NCI-H2029 treated with DMSO at 0.1 percent for 48 hours (cell line): ENCODE measurements at places on chromosomes 4 and X.

- DNase-seq = no peak
Measured at GRCh38 chr4:78372355-78372988, 179.1 kb upstream of the ANXA3 start.

GRCh38 chr4:84672177-84672576, 89.2 kb downstream of the CDS1 start:
- no peak for DNase-seq

DNA sequence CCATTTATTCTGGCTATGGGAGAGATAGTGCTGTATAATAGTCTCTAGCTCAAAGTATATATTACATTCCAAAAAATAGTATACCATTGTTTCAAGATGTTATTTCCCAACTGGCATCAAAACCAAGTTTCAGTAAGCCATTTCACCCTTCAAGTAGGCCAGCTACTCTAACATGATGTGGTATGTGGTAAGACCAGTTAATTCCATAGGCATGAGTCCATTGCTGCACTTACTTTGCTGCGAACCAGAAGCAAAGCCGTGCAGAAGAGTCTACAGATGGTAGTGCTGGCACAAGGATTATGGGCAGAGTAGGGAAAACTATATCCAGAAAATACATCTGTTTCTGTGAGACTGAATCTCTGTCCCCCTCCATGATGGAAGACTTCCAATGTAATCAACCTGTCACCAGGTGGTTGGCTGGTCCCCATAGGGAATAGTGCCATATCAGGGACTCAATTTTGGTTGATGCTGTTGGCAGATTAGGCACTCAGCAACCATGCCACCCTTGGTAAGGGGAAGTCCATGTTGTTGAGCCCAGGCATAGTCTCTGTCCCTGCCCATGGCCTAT, 49.8 kb upstream of the HSD17B10 start:
- no peak for DNase-seq

DNA sequence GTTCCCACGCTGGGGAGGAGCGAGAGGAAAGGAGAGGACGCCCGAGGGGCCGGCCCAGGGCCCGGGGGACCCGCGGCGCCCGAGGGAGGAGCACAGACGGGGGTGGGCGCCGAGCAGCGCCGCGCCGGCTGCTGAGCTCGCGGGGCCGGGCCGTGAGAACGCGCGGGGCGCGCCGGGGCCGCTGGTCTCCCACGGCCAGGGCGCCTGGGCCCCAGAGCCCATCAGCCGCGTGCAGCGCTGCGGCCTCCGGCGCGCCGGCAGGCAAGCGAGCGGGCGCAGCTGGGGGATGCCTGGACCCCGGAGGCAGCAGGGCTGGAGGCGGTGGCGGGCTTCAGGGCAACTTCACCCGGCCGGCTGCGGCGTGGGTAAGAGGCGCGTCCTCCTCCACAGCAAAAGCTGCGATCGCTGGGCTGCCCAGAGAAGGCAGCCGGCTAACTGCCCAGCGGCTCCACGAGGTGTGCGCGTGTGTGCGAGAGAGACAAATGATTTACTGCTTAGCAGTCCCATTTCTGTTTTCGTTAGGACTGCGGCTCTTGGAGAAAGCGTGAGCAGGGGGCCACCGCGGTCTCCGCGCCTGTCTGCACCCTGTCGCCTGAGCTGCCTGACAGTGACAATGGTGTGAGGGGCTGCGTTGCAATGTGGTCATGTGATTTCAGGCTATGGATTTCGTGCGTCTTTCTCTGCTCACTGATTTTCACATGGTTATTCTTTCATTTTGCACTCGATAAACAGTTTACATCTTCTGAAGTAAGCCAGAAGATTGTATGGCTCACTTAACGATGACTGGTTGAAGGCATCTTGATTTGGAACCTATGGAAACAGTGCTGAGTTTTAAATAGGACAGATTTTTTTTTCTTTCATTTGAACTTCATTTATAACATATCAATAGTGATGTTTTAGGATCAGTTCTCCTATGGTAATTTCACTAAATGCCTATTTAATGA, 1.2 kb downstream of the GUCY1A1 start:
- DNase-seq = peak; percentile 14

DNA sequence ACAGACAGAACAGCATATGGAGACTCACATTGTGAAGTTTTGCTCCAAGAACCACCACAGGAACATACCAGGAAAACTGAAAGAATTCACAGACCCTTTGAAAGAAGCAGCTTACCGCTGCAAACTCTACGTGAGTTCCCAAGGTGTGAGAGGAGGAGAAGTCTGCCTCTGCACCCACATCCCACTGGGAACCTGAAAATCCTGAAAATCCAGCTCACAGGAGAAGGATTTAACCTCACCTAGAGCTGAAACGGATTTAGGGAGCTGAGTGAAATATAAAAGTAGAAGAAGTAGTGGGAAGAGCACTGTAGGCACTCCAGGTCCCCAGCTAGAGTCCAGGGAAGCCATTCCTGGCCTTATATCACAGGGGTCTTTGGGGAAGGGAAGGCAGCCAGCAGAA, 80.0 kb downstream of the FHIP1A start:
- DNase-seq = no peak

- no peak for DNase-seq
Measured at GRCh38 chrX:64842492-64842891, 133.8 kb downstream of the ZC4H2 start.

- DNase-seq = no peak
Measured at GRCh38 chr4:55012363-55013230, 112.8 kb downstream of the KDR start.

- DNase-seq = no peak
Measured at GRCh38 chr4:112564706-112565270, 48.8 kb upstream of the NEUROG2 start.

DNA sequence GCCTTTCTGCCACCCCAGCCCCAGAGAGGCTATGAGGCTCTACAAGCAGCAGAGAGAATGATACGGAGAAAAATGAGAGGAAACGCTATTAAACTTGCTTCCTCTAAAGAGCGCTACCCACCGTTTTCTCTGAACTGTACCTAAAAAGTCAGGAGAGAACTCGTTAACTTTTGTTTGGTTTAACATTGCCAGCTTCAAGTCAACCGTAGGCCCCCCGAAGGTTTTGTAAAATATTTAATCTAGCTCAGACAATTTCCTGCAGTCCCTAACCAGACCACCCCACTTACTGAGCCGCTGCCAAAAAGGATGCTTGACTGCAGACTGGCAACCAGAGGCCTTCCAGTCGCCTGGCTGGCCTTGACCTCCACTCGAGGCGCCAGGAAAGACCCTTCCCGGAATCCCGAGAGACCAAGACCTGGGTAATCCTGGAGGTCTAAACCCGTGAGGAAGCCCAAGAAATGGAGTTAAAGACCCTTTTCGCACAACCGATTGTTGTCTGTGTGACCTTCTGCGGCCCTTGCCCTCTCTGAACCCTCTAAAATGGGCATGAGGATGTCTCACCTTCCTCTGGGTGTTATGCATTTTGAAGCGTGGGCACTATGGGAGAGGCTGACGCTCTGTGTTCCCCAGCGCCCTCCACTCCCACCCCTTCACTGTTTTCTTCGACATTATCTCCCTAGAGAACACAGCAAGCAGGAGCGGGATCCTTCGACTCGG, 86.3 kb downstream of the BCOR start:
- no peak for DNase-seq

- no peak for DNase-seq
Measured at GRCh38 chr4:118396881-118397622, 44.2 kb upstream of the PRSS12 start.

DNA sequence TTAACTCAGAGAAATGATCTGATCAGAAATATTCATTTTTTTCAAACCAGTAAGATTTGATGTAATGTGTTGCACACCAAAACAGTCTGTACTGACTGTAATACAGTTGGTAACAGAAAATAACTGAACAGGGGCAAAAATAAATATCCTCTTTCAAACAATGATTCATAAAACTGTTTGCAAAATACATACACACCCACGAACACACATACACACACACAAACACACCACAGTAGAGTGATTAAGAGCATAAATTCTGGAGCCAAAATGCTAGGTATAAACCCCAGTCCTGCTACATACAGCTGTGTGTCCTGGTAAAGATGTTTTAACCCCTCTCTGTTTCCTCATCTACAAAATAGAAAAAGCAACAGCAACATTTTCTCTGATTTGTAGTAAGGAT, 376.6 kb downstream of the PDGFC start:
- DNase-seq = no peak
